ENCODE measurements at places on chromosomes 6 and 20.

GRCh38 chr6:97460394-97461080, 177.5 kb upstream of the MMS22L start:
- DNase-seq, result no peak

GRCh38 chr6:11616200-11616611, 78.7 kb downstream of the TMEM170B start:
- DNase-seq, result peak; percentile 67

- no peak for DNase-seq
Observed at GRCh38 chr20:46331611-46332361, 23.5 kb upstream of the CDH22 start.

GRCh38 chr20:41984031-41984430, 365.9 kb upstream of the CHD6 start:
- DNase-seq, result no peak

GRCh38 chr6:72272958-72273357, 348.9 kb upstream of the KCNQ5 start:
- no peak for DNase-seq

GRCh38 chr6:106356378-106356777, 4.1 kb upstream of the CRYBG1 start:
- DNase-seq, result no peak

DNA sequence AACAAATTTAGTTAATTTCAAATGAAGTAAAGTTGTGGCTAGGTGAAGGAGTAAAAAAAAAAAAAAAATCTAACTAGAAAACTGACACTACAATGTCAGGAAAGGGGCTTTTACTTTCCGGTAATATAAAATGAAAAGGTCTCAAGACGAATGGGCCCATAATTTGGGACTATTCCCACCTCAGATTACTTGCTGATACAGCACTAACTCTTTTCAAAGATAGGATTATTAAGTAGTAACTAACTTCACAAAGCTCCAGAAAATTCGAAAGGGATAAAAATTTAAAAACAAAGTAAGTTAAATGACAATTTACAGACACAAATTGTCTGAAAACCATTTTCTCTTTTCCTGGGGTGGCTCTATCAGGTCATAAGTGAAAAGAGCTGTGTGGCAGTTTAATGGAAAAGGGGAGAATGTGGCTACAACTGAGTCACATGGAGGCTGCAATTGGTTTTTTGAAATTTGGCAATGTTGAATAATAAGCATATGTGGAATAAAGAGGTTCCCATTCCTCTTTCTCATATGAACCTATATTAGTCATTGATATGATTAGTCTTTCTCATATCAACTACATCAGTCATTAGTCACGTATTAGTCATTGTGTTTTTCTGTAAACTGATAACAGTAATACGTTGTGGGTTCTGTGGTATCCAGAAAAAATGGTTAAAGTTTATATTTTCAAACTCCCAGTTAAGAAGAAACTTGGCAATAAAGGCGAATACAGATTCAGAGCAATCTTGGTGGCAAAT, 78.0 kb downstream of the RWDD2A start:
- DNase-seq, result peak; percentile 53

- DNase-seq, result no peak
Observed at GRCh38 chr6:21707524-21708319, 114.2 kb downstream of the SOX4 start.

DNA sequence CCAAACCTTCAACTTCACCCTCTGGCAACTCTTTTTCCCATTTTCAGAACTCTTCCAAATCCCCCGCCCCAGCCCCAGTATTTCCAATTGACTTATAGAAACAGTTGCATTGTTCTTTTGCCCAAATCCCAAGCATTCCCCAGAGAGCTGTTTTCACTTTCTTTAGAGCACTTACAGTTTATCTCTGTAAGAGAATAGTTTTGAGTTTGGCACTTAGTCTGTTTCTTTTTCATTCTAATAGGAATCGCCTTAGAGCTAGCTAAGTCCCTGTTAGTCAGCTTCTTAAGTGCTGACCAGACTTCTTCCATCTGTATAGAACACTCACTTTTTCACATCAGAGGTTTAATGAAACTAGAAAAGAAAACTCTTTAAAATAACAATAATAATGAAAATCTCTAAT, 374.2 kb upstream of the FLRT3 start:
- DNase-seq, result no peak

GRCh38 chr20:258963-259362, 1.4 kb downstream of the DEFB132 start:
- DNase-seq, result no peak

- DNase-seq, result no peak
Observed at GRCh38 chr6:47630587-47630986, 67.8 kb upstream of the ADGRF4 start.

DNA sequence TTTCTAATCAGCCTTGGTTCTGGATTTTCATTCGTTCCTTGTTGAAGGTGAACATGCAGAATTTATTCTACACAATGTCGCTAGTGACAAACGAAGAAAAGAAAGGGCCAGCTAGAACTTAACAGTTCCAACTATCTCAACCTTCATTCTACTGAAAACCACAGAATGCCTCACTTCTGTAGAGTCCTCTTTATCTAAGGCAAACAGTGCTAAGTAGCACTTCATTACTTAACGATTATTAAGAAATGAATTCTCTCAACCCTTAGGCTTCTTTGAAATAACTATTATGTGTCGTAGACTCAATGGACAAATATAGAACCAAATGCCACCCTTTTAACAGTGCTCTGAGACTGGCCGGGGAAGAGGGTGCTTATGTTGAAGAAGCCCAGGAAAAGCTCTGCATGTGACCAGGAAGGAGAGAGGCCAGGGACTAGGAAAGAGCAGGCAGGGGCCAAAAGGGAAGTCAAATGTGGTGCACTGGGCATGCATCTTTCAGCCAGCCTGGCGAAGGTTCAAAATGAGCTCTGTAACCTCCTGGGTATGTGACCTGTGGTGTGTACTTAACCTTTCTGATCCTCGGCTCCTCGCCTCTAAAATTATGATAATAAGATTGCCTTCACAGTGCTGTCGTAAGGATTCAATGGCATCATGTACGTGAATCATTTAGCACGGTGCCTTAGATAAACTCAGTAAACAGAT, 55.4 kb upstream of the BMP2 start:
- peak; percentile 92 for DNase-seq

GRCh38 chr6:116234689-116235088, 19.2 kb downstream of the TSPYL4 start:
- no peak for DNase-seq

GRCh38 chr6:52725143-52725534, 38.1 kb downstream of the GSTA2 start:
- DNase-seq, result no peak

- no peak for DNase-seq
Observed at GRCh38 chr20:63741676-63742380, 2.3 kb downstream of the SLC2A4RG start.

GRCh38 chr6:70708448-70708847, 40.8 kb downstream of the SMAP1 start:
- DNase-seq, result no peak

DNA sequence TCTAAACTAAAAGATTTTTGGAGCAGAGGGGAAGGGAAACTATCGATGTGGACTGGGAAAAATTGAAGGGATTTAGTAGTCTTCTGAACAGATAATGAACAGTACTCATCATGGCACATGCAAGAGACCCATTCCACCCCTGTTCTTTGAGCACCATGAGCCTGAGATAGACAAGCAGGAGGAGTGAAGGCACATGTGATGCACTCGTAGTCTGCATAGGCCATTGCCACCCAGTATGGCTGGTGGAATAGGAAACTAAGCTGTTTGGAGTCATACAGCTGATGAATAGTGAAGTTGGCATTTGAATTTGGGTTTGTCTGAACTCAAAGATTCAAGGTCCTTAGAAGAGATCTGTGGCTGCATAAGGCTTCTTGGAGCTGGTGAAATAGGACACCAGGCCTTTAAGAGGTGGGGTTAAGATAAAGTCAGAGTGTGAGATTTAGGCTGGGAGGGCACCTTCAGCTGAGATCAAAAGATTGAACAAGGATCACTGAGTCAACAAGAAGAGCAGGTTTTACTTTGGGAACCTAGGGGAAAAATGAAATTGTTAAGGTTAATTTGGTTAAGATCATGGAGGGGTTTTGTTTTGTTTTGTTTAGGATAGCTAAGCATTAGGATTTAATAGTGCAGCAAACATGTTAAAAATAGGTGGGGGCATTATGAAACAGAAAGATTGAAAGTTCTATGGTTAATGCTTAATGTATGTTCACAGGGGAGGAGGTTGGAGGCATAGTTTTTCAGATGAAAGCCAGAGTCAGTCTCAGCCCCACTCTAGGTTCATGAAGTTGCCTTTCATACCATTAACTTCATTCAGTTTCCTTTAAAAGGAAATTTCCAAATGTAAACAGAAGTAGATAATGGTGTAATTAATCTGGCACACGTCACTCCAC, 148.8 kb downstream of the ARID1B start:
- DNase-seq, result no peak

- peak; percentile 6 for DNase-seq
Observed at GRCh38 chr6:63352544-63353285, 32.9 kb upstream of the LGSN start.

GRCh38 chr20:57844626-57845596, 135.1 kb upstream of the PMEPA1 start:
- DNase-seq, result peak; percentile 72

DNA sequence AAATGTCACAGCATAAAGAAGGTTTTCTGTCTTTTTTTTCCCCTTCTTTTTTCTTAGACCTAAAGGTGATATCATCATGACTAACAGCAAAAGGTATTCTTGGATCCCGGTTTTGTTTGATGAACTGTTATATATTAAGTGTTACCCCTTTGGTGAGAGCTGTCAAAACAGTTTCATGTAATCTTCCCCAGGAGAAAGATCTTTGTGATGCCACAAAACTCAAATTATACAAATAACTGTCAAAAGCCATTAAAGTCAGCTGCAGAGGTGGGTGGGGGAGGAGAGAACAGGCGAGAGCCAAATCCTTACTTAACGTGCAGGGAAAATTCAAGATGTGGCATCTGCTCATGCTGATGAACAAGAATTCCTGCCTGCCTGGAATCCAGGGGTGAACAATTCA, 258.2 kb downstream of the BMP7 start:
- DNase-seq, result peak; percentile 95

- no peak for DNase-seq
Observed at GRCh38 chr20:53208110-53208832, 236.1 kb downstream of the TSHZ2 start.

DNA sequence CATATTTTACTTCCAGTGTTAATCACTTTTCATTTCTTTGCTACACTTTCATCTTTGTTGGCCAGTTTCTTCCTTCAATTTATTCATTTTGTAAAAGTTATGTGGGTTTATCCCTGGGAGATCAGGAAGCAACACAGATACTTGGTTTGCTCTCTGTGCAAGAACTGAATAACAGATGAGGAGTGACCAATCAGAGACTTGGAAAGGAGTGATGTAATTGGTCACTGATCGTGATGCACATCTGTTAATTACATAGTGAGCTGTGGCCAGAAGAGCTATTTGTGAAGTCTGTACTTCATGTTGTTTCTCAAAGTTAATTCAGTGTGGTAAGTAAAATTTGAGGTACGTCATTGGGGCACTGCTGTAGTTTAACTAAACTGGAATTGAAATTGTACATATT, 21.3 kb downstream of the ANKRD6 start:
- no peak for DNase-seq

- no peak for DNase-seq
Observed at GRCh38 chr20:25369971-25370370, 20.7 kb downstream of the ABHD12 start.

DNA sequence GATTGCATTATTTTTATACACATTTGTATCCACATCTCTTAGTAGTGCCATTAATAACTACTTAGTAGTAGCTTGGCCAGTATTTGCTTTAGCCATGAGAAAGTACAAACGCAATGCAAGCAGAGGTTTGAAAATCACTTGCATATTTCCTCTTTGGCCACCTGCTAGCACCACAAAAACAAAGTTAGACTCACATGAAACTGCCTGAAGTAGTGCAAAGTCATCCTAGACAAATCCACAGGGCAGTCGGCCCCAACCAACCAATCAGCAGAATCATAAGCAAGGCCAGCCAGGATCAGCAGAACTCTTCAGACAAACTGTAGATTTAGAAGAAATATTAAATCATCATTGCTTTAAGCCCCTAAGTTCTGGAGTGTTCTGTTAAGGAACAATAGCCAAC, 135.2 kb upstream of the VGLL2 start:
- no peak for DNase-seq

DNA sequence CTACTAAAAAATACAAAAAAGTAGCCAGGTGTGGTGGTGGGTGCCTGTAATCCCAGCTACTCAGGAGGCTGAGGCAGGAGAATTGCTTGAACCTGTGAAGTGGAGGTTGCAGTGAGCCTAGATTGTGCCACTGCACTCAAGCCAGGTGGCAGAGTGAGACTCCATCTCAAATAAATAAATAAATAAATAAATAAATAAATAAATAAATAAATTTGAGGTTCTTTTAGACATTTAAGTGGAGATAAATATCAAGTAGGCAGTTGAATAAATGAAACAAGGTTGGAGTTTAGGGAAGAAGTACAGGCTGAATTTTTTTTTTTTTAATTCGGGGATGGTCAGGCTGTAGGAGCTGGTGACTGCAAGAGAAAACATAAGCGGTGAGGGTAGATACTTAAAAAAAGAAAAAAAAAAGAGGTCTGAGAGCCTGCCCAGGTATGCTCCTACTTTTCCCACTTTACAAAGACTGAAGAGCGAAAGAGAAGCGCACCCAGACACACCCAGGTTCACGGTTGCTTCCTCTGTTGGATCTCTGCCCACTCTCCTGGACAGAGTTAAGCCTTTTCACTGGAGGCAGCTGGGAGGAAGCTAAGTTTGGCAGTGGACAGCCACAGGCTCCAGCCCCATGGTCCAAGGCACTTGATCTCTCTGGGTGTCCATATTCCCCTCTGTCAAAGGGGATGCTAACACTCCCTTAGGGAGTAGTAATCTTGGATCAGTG, 100.9 kb upstream of the PRDM1 start:
- no peak for DNase-seq

- DNase-seq, result no peak
Observed at GRCh38 chr6:135567375-135568083, 70.0 kb upstream of the AHI1 start.

DNA sequence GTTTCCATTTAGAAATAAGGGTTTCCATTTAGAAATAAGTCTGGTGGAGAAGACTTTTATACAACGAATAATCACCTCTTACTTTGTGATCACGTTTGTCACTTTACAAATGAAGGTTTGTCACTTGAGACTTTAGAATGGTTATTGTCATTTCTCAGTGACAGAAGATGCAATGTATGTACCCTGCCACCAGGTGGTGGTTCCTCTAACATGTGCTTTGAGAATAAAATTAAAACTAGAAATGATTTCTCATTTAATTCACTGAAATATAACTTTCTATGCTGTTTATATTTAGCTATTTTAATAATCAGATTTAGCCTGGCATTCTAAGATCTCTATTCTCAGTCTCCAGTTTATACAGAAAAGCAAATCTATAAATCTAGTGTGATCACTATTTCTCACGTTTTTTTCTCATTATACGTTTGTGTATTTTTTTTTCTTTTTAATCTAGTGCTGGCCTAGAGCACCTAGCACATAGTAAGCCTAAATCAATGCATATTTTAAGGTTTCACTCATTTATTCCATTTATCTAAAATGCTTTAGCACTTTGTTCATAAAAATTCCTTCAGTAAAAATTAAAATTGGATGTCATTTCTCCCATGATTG, 57.4 kb upstream of the TFAP2D start:
- DNase-seq, result no peak

GRCh38 chr20:37395410-37395797, 49.5 kb downstream of the SRC start:
- DNase-seq, result no peak

GRCh38 chr20:62859721-62860120, 1.9 kb downstream of the TCFL5 start:
- no peak for DNase-seq

GRCh38 chr6:126300735-126301134, 39.2 kb upstream of the CENPW start:
- no peak for DNase-seq

- no peak for DNase-seq
Observed at GRCh38 chr6:16503241-16503775, 258.0 kb downstream of the ATXN1 start.

Data from RCC 7860 (cell line).